ENCODE measurements at places on chromosomes 5 and 9. TPM values are rescaled to one million over a fixed set of nuclear protein-coding genes. Genes with fewer than 3 reads are reported as not detected.

Gene GPR107
- total RNA-seq: 27.0 TPM

Gene PCDHB16
- total RNA-seq: 6.4 TPM

Gene ISOC1
- total RNA-seq: 17.7 TPM

Gene URM1
- total RNA-seq: 15.2 TPM

Gene SCGB3A1
- not detected for total RNA-seq

Gene SLCO6A1
- total RNA-seq: 0.25 TPM

Gene KIAA0825
- total RNA-seq: 25.1 TPM

Gene PTPA
- 51.4 TPM for total RNA-seq

Gene SLC36A2
- not detected for total RNA-seq

Gene C5orf58
- total RNA-seq: not detected

Gene PLAC8L1
- total RNA-seq: 0.25 TPM

Gene THBS4
- total RNA-seq: 1.2 TPM

Gene MZB1
- total RNA-seq: not detected

Gene ZNF300
- 60.5 TPM for total RNA-seq

Gene P4HA2
- 8.9 TPM for total RNA-seq

Gene CDK7
- total RNA-seq: 27.8 TPM

Gene FKBP15
- 8.1 TPM for total RNA-seq

Gene TNIP1
- 17.9 TPM for total RNA-seq

Gene IFNA13
- total RNA-seq: not detected

Gene DBH
- not detected for total RNA-seq

Gene SLC6A18
- total RNA-seq: not detected

Gene SUSD1
- 35.9 TPM for total RNA-seq

Gene COL15A1
- total RNA-seq: 8.4 TPM

Gene SHROOM1
- total RNA-seq: 2.2 TPM

Gene CREB3
- 23.6 TPM for total RNA-seq

Measured in temporal lobe (tissue), 4 donors.